ENCODE measurements at places on chromosomes 7 and 10. TPM values are rescaled to one million over a fixed set of nuclear protein-coding genes. Genes with fewer than 3 reads are reported as not detected.

The PRR15 gene
- 0.48 TPM for total RNA-seq

The TMEM130 gene
- not detected for total RNA-seq

The CTTNBP2 gene
- total RNA-seq, result not detected

The TEX36 gene
- total RNA-seq, result not detected

The KCND2 gene
- total RNA-seq, result 0.29 TPM

The ADIRF gene
- total RNA-seq, result 11.4 TPM

The HOXA5 gene
- 13.6 TPM for total RNA-seq

The CSGALNACT2 gene
- total RNA-seq, result 9.8 TPM

The MBL2 gene
- total RNA-seq, result not detected

The ZPBP gene
- not detected for total RNA-seq

The DGKB gene
- total RNA-seq, result not detected

The TMEM196 gene
- total RNA-seq, result not detected

The CRYGN gene
- not detected for total RNA-seq

The TRPV5 gene
- total RNA-seq, result 0.10 TPM

The SRI gene
- total RNA-seq, result 155 TPM

The ANKRD2 gene
- total RNA-seq, result 1.1 TPM

The CPXM2 gene
- 0.65 TPM for total RNA-seq

The C10orf95 gene
- not detected for total RNA-seq

The GRB10 gene
- 126 TPM for total RNA-seq

The CACNB2 gene
- not detected for total RNA-seq

The INHBA gene
- 21.2 TPM for total RNA-seq

The MMS19 gene
- 122 TPM for total RNA-seq

The ASCC1 gene
- total RNA-seq, result 31.7 TPM

The GPR37 gene
- 0.76 TPM for total RNA-seq

The MYPN gene
- under 0.01 TPM for total RNA-seq

The STEAP4 gene
- not detected for total RNA-seq

The C7orf33 gene
- not detected for total RNA-seq

The NEUROG3 gene
- total RNA-seq, result not detected

The GALNT17 gene
- not detected for total RNA-seq

The BLNK gene
- not detected for total RNA-seq

The ANKRD30A gene
- total RNA-seq, result not detected

The ATP5F1C gene
- 276 TPM for total RNA-seq

The HSPA12A gene
- total RNA-seq, result 0.29 TPM

The RFC2 gene
- 22.5 TPM for total RNA-seq

The UPK3B gene
- total RNA-seq, result not detected

The KNDC1 gene
- total RNA-seq, result not detected

The LOXL4 gene
- 0.38 TPM for total RNA-seq

The SLC25A13 gene
- 41.1 TPM for total RNA-seq

The OPALIN gene
- total RNA-seq, result not detected

The C10orf53 gene
- total RNA-seq, result not detected

Data from vein endothelial cell (primary cell).